ENCODE measurements at places on chromosomes 2 and 18.

- DNase-seq: no peak
These were observed 1072.4 kb upstream of the ZEB2 start for GRCh38 chr2:145592361-145592760.

GRCh38 chr2:54149638-54150441 lies 34.4 kb downstream of the ACYP2 start:
- no peak for DNase-seq

GRCh38 chr18:50820901-50821520 lies 1.2 kb upstream of the MRO start:
- DNase-seq: no peak

DNA sequence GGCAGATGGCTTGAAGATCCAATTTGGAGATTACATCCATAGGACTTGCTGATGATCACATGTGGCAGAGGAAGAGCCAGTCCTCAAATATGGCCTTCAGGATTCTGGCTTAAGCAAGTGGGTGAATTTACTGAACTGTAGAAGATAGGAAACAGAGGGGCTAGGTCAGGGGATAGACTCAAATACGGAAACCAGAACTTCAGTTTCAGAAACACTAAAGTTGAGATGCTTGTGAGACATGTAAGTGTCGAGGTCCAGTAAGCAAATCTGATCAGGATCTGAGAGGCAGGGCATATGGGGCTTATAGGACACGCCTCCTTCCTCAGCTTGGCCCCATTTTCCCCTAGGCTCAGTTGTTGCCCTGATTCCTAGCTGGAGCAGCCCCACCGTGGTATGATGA lies 107.7 kb downstream of the LBH start:
- DNase-seq: no peak

DNA sequence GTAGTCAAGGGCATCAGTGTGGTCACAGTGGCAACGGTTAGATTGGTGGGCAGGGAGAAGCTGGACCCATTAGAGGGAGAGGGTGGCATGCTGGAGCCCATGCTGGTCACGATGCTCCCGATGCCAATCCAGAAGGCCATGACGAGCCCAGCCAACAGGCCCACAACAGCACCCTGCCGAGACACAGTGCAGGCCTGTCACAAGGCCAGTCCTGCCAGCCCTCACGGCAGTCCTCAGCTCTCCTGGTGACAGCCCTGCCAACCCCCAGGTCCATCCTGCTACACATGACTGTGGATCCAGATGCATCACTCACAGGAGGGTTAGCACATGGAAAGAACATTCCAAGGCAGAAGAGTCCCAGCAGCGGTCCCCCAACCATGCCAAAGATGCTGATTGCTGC lies 10.2 kb upstream of the ATRAID start:
- DNase-seq: no peak

- DNase-seq: no peak
These were observed 203.9 kb downstream of the PRKCE start for GRCh38 chr2:45855374-45855773.

GRCh38 chr2:155965415-155966063 lies 367.0 kb downstream of the NR4A2 start:
- no peak for DNase-seq

GRCh38 chr2:120886534-120887319 lies 151.1 kb downstream of the GLI2 start:
- DNase-seq: no peak

Measured in renal cortex interstitium (tissue), 15 donors.